ENCODE measurements at places on chromosomes 12 and 14. TPM values are rescaled to one million over a fixed set of nuclear protein-coding genes. Genes with fewer than 3 reads are reported as not detected.

GRCh38 chr12:7207866-7208625 lies 18.6 kb downstream of the PEX5 start:
- no peak overlapping the region for H3K27ac ChIP-seq
- no peaks in the 10 kb centered on the region for H3K4me1 ChIP-seq
- no peaks in the 10 kb centered on the region for H3K27me3 ChIP-seq
- DNase-seq: no peak
- peaks cover 53% of the 10 kb centered on the region for H3K36me3 ChIP-seq
- H3K4me3 ChIP-seq: no peak overlapping the region

The SLC16A7 gene
- total RNA-seq: 119 TPM

GRCh38 chr14:105379946-105380345 lies 18.4 kb upstream of the TEX22 start:
- no peak for DNase-seq
- H3K36me3 ChIP-seq: peaks cover 2% of the 10 kb centered on the region
- no peaks in the 10 kb centered on the region for H3K27me3 ChIP-seq

GRCh38 chr12:99311373-99311772 lies 336.2 kb upstream of the GARIN6 start:
- H3K4me3 ChIP-seq: no peak overlapping the region
- H3K27me3 ChIP-seq: no peaks in the 10 kb centered on the region
- H3K36me3 ChIP-seq: no peaks in the 10 kb centered on the region
- H3K4me1 ChIP-seq: no peaks in the 10 kb centered on the region
- no peak for DNase-seq
- no peak overlapping the region for H3K27ac ChIP-seq

The IL22 gene
- total RNA-seq: not detected
